ENCODE measurements at places on chromosomes 12 and 14.

DNA sequence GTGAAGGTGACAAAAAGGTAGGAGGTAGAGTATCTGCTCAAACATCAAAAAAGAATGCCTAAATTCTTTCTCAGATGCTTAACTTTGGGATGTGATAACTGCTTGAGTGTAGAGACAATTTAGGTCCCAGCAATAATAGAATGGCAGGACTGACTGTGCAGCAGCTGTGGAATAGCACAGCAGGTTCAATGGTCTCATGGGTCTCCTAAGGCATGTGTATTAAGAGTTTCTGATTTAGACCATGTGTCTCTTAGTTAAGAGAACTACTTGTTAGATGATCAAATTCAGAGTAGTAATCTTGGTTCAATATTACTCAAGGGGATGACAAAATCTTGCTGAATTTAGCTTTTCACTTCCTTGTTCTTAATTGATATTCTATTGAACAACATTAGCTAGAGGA lies 72.0 kb downstream of the ALX1 start:
- no peak for DNase-seq

DNA sequence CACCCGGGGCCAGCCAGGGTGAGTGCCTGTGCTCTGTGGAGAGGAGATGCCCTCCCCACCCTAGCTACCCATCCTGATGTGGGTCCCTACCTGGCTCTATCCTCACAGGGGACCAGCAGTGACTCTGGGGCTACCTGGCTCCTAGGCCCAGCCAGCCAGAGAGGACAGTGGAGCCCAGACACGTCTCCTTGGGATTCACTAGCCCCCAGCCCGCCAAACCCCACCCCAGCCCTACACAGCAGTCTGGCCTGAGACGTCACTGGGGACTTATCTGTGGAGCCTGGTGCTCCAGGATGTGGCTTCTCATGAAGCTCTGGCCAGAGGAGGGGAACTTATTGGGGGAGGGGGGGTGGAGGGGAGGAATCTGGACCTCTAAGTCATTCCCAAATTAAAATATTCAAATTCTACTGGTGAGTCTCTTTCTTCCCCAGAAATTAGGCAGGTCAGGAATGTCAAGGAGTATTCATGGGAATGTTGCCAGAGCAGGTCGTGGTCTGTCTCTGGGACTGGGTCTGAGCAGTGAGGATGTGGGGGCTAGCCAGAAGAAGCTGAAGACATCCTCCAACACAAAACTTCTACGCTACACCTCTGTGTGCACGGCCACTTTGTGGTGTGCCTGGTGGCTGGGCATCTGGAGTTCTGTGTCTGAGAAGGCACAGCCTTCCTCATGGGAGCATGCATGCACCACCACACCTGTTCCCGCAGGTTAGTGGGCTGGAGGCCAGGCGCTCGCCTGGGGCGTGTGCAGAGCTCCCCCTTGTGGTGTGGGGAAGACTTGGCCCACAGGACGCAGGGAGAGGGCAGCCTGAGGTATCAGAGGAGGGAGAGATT lies 2.7 kb downstream of the CMTM5 start:
- DNase-seq: peak; percentile 25

- DNase-seq: no peak
Measured at GRCh38 chr14:75295061-75295461, 16.4 kb downstream of the FOS start.

GRCh38 chr14:92936085-92936484 lies 13.1 kb downstream of the CHGA start:
- no peak for DNase-seq

DNA sequence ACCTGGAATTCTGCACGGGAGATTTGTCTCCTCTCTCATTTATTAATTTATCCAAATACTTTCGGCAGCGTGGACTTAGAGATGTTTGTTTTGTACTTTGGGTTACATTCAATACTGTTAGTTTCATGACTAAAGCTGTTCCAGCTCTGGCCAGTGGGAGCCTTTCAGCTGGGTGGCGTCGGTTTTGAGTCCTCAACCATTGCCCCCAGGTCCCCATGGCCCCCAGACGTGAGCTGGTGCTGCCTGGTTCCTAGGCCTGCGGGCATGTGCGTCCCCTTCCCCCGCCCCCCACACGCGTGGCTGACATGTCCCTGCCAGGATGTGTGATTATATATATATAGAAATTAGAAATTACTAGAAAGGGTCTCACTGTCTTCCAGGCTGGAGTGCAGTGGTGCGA lies 48.2 kb downstream of the KIF26A start:
- DNase-seq: no peak

GRCh38 chr14:99080306-99080705 lies 191.7 kb downstream of the BCL11B start:
- DNase-seq: no peak

GRCh38 chr12:78799649-78800048 lies 64.9 kb upstream of the SYT1 start:
- DNase-seq: no peak

- no peak for DNase-seq
Measured at GRCh38 chr14:93040443-93040842, 75.3 kb downstream of the ITPK1 start.

DNA sequence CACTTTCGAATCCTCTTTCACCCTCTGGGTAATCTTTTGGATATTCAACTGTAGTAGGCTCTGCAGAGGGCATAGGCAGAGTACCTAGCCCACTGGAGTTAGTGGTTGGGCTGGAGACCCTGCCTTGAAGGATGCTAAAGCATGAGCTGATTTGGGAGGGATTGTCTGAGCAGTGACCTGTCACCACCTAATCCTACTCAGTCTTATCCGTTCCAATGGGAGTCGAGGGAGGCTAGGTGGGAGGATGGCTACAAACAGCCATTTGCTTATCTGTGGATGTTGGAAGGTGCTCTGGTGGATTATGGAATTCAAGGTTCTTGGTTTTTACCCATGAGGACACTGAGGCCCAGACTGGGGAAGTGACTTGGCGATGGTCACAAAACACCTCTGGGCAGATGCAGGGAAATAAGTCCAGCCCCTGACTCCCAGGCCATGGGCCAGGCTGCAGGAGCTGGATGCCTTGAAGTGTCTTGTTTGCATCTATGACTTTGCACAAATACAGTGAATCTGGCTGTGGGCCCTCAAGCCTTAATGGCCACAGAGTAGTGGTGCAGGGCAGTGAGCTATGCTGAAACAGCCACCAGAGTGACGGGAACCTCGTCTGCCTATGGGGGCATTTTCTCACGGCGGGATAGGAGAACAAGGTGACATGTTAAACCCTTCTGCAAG lies 3.7 kb downstream of the KMT5A start:
- DNase-seq: no peak

DNA sequence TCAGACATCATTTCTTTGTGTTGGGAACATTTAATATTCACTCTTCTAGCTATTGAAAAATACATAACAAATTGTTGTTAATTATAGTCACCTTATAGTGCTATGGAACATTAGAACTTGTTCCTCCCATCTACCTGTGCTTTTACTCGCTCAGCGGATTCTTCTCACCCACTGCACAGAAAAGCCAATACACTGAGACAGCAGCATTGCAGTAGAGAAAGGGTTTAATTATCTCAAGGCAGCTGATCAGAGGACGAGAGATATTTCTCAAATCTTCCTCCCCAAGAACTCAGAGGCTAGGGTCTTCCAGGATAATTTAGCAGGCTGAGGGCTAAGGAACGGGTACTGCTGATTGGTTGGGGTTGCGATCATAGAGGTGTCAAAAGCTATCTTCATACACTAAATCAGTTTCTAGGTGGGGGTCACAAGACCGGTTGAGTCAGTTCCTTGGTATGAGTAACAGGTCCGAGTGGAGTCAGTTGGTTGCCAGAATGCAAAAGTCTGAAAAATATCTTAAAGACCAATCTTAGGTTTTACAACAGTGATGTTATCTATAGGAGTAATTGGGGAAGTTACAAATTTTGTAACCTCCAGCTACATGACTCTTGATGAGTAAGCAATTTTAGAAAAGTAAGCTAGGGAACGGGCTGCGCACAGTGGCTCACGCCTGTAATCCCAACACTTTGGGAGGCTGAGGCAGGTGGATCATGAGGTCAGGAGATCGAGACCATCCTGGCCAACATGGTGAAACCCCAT lies 173.1 kb downstream of the FBXL14 start:
- DNase-seq: no peak

GRCh38 chr12:24950231-24950834 lies 1.4 kb upstream of the BCAT1 start:
- no peak for DNase-seq

DNA sequence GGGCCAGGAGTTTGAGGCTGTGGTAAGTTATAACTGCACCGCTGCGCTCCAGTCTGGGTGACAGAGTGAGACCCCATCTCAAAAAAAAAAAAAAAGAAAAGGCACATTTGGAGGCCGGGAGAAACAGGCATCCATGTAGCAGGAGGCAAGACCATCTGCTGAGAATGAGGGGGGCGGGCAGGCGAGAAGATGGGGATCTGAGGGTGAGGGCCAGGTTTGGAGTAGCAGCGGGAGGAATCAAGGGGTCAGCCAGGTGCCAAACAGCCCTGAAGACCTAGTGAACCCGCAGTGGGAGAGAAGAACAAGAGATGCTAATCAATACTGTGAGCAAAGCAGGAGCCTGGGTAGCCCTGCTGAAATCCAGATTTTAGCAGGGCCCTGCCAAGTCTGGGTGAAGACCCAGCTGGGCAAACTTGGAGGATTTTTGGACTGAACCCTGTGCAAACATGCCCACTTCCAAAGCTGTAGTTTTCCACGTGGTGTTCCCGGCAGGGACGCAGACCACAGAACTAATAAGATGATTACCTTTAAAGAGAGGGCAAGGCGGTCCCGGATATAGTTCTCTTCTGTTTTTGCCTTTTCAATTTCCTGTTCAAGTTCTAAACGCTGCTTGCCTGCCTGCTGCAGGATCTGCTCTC lies 61.0 kb downstream of the NIN start:
- no peak for DNase-seq

DNA sequence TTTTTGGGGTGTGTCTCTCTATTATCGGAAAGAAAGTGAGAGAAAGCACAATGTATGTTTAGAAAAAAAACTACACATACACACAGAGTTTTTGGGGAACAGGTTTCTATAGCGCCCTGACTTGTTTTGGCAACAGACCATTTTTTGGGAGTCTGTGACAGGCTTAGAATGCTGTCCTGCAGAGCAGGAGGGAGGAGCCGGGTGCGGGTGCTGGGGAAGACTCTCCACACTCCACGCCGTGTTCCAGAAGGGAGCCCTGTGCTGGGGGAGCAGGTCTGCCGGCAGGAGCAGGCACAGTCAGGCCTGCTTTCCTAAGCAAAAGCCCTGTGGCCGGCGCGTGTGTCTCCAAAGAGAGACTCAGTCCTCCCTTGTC lies 26.5 kb downstream of the CD9 start:
- no peak for DNase-seq

GRCh38 chr12:91617818-91618217 lies 435.2 kb upstream of the DCN start:
- no peak for DNase-seq

DNA sequence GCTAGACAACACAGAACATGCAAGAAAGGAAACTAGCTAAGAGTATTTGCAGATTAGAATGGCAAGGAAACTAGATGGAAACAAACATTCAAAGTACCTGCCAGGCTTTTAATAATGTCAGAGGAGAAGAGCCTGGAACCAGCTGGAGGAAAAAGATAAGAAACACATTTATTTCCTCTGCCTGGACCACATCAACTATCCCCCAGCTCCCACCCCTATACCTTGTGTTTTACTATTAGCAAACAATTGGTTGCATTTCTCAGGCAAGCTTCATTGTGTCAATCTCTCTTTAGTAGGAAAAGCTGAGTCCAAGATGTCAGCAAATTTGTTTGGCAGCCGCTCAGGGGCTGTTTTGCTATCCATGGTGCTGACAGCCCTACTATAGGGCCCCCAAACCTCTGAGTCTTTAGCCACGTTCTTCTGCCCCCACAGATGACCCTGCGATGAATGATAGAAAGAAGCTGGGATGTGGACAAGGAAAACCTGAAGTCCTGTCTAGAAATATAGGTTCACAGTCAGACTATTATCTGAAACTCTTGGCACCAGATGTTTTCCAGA lies 11.6 kb upstream of the SYNDIG1L start:
- no peak for DNase-seq

- no peak for DNase-seq
Measured at GRCh38 chr12:13171921-13172859, 24.3 kb upstream of the EMP1 start.

GRCh38 chr12:44286821-44287505 lies 451.1 kb downstream of the TMEM117 start:
- no peak for DNase-seq

- DNase-seq: no peak
Measured at GRCh38 chr12:105469211-105469610, 138.7 kb downstream of the C12orf75 start.

DNA sequence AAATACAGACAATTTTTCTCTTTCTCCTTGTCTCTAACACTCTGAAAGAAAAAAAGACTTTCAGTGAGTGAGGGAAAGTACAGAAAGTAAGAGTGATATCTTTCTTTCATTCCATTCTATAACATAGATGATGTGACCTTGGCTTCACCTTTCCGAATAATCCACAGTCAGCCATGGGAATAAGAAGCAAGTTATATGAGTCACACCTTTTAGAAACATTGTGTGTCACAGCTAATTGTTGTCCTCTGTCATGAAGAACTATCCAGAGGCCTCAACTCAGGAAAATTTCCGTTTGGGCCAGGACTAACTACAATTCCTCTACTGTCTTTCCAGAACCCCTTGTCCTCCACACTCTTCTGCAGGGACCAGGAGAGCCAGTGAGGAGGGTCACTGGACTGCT lies 209.7 kb upstream of the FAR2 start:
- DNase-seq: no peak

GRCh38 chr12:52873513-52873831 lies 24.7 kb upstream of the KRT78 start:
- no peak for DNase-seq

GRCh38 chr14:64910847-64911495 lies 3.3 kb upstream of the CHURC1 start:
- no peak for DNase-seq

- no peak for DNase-seq
Measured at GRCh38 chr12:85747941-85748495, 88.2 kb downstream of the RASSF9 start.

- no peak for DNase-seq
Measured at GRCh38 chr12:14974633-14975032, 1.8 kb downstream of the PDE6H start.

DNA sequence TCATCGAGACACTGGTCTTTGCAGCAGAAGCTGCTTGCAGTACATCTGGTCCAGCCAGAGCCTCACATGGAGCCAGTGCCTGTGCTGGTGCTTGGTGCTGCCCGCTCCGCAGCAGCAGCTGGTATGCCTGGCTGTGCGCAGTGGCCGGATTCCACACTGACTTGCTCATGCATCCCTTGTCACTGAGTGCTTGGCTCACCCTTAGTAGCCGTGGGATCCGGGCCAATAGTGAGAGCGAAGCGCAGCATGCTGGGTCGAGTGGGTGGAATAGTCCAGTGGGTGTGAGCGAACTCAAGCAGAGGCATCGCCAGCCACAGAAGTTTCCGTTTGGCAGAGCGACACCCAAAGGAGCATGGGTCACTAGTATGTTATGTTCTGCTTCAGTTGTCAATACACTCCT lies 10.1 kb upstream of the FBXO33 start:
- DNase-seq: no peak

DNA sequence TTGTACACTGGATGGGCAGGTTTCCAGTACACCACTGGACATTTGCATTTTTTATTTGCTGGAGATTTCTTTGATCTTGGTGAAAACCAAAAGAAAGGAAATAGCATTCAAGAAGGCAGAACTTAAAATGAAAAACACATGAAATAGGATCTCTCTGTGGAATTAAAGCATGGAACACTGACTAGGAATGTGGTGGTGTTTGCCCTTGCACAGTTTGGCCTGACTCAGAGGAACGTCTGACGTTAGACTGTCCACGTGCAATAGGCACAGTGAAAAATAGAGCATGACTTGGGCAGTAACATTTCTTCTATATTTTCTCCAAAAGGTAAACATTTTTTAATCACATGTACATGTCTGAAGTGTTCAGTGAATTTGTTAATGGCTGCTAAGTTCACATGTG lies 474.1 kb upstream of the PRICKLE1 start:
- no peak for DNase-seq

All from stimulated activated CD8-positive, alpha-beta memory T cell treated with anti-CD3 and anti-CD28 coated beads, Interleukin-4, amount 100 ng/mL, for 4 hours (primary cell).